ENCODE measurements at places on chromosomes 3 and 15. TPM values are rescaled to one million over a fixed set of nuclear protein-coding genes. Genes with fewer than 3 reads are reported as not detected.

NGLY1 gene
- total RNA-seq: 21.8 TPM

C2CD4B gene
- 5.9 TPM for total RNA-seq

FAM43A gene
- 12.5 TPM for total RNA-seq

PLA1A gene
- total RNA-seq: 6.7 TPM

CYP8B1 gene
- not detected for total RNA-seq

LDHAL6B gene
- not detected for total RNA-seq

TMCO5A gene
- not detected for total RNA-seq

RBPMS2 gene
- total RNA-seq: 85.0 TPM

CHDH gene
- total RNA-seq: 2.2 TPM

ATP13A4 gene
- not detected for total RNA-seq

GMNC gene
- 0.15 TPM for total RNA-seq

P3H2 gene
- total RNA-seq: 5.4 TPM

- H3K4me3 ChIP-seq: no peak overlapping the region
- H3K36me3 ChIP-seq: no peaks in the 10 kb centered on the region
- H3K27ac ChIP-seq: no peak overlapping the region
- H3K4me1 ChIP-seq: no peaks in the 10 kb centered on the region
- DNase-seq: peak; percentile 21
These were observed 45.8 kb upstream of the FOXP1 start for GRCh38 chr3:71629289-71629688.

GRCh38 chr3:35215525-35216500, 423.5 kb upstream of the ARPP21 start:
- DNase-seq: no peak
- no peaks in the 10 kb centered on the region for H3K4me1 ChIP-seq
- H3K4me3 ChIP-seq: no peak overlapping the region
- H3K27me3 ChIP-seq: no peaks in the 10 kb centered on the region
- H3K27ac ChIP-seq: no peak overlapping the region
- no peaks in the 10 kb centered on the region for H3K36me3 ChIP-seq

GRCh38 chr3:194592798-194593752, 40.1 kb downstream of the TMEM44 start:
- H3K4me3 ChIP-seq: no peak overlapping the region
- peaks cover 17% of the 10 kb centered on the region for H3K4me1 ChIP-seq
- H3K27me3 ChIP-seq: no peaks in the 10 kb centered on the region

- H3K36me3 ChIP-seq: no peaks in the 10 kb centered on the region
- no peak overlapping the region for H3K4me3 ChIP-seq
- H3K4me1 ChIP-seq: no peaks in the 10 kb centered on the region
- H3K27ac ChIP-seq: no peak overlapping the region
These were observed 913.9 kb upstream of the NR2F2 start for GRCh38 chr15:95416576-95416975.

DNA sequence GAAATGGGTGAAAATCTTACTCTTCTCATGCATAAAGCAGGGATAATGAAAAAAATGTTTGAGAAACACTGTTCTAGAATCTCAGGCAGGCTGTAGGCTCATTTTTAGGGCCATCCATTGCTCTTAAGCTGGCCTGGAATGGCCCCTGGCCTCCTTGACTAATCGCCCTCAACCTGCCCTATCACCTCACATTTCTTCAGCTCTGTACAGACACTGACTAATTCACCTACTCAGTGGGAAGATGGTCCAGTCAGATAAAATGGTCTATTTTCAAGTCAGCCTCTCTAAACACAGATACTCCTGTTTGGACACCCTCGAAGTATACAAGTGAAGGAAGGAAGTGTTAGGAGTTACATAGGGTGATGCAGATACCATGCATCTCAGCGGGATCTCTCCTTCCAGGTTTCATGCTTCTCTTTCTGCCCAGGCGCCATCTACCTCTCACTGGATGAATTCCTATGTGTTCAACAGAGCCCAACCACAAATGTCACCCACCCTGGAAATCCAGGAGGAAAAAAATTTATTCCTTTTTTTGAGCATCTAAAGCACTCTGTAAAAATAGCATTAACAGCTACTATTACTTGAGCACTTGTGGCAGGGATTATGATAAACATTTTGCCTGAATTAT, 12.1 kb downstream of the FMN1 start:
- no peak overlapping the region for H3K4me3 ChIP-seq
- no peaks in the 10 kb centered on the region for H3K36me3 ChIP-seq
- no peak overlapping the region for H3K27ac ChIP-seq
- no peak for DNase-seq
- H3K27me3 ChIP-seq: no peaks in the 10 kb centered on the region
- H3K4me1 ChIP-seq: no peaks in the 10 kb centered on the region

DNA sequence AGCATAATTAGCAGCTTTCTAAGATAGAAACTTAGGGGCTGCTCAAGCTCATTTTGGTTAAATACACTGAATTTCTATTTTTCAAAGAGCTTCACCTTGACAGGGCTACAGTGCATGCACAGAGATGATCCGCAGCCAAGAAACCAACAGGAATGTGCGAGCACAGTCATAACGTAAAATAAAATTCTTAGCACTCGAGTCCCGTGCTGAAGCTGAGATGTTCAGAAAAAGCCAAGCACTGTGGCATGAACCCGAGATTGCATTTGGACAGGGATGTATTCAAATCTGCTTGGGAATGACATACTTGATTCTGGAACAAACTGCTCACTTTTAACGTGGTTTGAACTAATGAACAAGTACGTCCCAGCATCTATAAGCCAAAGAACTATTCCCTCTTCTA, 340.3 kb downstream of the FOXP1 start:
- H3K27me3 ChIP-seq: no peaks in the 10 kb centered on the region
- no peak for DNase-seq
- peak overlapping the region; percentile 86 for H3K27ac ChIP-seq
- H3K4me3 ChIP-seq: no peak overlapping the region
- no peaks in the 10 kb centered on the region for H3K36me3 ChIP-seq

- H3K4me3 ChIP-seq: no peak overlapping the region
- H3K27me3 ChIP-seq: no peaks in the 10 kb centered on the region
- H3K4me1 ChIP-seq: no peaks in the 10 kb centered on the region
- no peaks in the 10 kb centered on the region for H3K36me3 ChIP-seq
- H3K27ac ChIP-seq: peak overlapping the region; percentile 86
- no peak for DNase-seq
These were observed 28.8 kb downstream of the LYSMD4 start for GRCh38 chr15:99704444-99704838.

DNA sequence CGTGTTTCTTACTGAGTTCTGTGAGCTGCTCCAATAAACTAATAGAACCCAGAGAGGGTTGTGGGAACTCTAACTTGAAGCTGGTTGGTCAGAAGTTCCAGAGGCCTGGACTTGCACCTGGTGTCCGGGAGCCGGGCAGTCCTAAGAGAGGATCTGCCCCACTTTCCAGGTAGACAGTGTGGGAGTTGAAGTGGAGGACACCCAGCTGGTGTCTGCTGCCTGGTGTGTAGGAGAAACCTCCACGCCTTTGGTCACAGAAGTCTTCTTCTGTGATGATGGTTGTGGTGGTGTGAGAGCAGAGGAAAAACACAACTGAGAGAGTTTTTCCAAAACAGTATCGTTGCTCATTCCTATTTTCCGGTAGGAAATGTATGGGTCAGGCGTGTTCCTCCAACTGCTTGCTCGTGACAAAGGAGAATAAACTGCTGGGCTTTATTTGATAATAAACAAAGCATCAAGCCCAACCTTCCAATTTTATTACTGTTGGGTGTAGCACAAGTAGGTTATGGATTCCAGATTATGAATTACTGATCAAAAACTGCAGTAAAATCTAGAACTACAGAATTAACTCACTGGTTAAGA, 137.0 kb downstream of the KLF13 start:
- no peaks in the 10 kb centered on the region for H3K27me3 ChIP-seq
- DNase-seq: peak; percentile 30
- H3K4me3 ChIP-seq: no peak overlapping the region
- no peak overlapping the region for H3K27ac ChIP-seq

GRCh38 chr15:101019366-101019896, 100.3 kb downstream of the LRRK1 start:
- H3K27ac ChIP-seq: no peak overlapping the region
- no peaks in the 10 kb centered on the region for H3K36me3 ChIP-seq
- no peak overlapping the region for H3K4me3 ChIP-seq
- DNase-seq: peak; percentile 32

GRCh38 chr15:65805019-65805745, 13.1 kb upstream of the DENND4A start:
- H3K4me1 ChIP-seq: no peaks in the 10 kb centered on the region
- no peaks in the 10 kb centered on the region for H3K27me3 ChIP-seq
- H3K36me3 ChIP-seq: no peaks in the 10 kb centered on the region
- no peak for DNase-seq
- H3K27ac ChIP-seq: peak overlapping the region; percentile 29

GRCh38 chr15:69979262-69979661, 118.5 kb downstream of the TLE3 start:
- no peak overlapping the region for H3K4me3 ChIP-seq
- no peak overlapping the region for H3K27ac ChIP-seq
- no peaks in the 10 kb centered on the region for H3K4me1 ChIP-seq
- no peak for DNase-seq

DNA sequence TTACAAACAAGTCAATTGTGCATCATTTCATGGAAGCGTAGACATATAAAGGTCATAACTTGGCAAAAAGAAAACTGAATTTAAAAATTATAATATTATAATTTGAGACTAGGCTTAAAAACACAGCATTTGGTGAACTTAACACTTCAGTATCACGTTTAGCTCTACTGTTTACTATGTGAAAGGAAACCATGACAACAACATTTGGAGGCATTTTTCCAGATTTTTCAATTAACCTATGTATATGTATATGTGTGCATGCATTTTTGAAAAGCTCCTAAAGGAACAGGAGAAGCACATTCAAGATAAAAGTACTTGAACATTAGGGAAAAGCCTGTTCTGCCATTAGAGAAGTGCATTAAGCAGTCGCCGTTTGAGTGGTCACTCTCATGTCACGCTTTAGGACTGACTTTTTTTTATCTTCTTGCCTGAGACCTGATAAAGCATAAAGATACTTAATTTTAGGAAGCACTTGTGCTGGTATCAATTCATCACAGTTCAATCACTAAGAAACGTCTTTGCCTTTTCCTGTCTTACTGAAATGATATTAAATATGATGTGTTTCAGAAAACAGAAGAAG, 156.0 kb downstream of the NAALADL2 start:
- no peaks in the 10 kb centered on the region for H3K36me3 ChIP-seq
- no peak overlapping the region for H3K4me3 ChIP-seq
- no peak overlapping the region for H3K27ac ChIP-seq
- H3K4me1 ChIP-seq: no peaks in the 10 kb centered on the region

GRCh38 chr3:128341659-128342395, 124.9 kb downstream of the DNAJB8 start:
- DNase-seq: no peak
- no peaks in the 10 kb centered on the region for H3K27me3 ChIP-seq
- no peaks in the 10 kb centered on the region for H3K4me1 ChIP-seq
- H3K4me3 ChIP-seq: no peak overlapping the region

DNA sequence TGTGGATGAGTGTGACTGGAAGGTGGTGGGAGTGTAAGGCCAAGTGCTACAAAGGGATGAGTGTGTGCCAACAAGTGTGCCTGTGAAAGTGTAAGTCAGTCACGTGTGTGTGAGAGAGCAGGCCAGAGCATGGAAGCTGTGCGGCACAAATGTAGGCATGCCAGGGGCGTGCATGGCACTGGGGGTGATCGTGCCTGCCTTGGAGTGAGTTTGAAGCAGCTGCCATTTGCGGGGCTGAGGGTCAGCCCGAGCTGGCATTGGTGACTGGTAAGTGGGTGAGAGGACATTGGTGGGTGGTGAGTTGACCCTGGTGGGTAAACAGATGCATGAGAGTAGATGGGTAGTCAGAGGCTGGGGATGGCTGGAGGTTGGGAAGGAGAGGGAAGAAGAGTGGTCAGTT, 24.5 kb downstream of the CD276 start:
- H3K27me3 ChIP-seq: no peaks in the 10 kb centered on the region
- H3K27ac ChIP-seq: no peak overlapping the region
- H3K36me3 ChIP-seq: peaks cover 55% of the 10 kb centered on the region

- H3K4me1 ChIP-seq: no peaks in the 10 kb centered on the region
- no peaks in the 10 kb centered on the region for H3K27me3 ChIP-seq
These were observed 83.4 kb downstream of the TLE3 start for GRCh38 chr15:70014331-70014730.

DNA sequence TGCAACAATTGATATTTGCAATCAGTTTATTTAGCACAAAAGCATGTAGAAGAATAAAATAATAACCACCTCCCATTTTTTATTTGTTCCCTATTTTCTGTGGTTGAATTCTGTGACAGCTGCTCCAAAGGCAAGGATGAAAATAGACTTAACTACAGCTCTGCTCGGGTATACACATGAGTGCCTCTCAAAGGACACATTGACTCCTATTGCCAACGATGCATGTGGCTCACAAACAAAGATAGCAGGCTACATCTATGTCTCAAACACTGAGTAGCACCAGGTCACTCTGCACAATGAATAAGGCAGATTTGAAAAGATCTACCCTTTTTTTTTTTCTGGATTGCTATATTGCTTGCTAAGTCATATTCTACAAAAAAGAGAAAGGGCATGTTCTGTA, 612.9 kb downstream of the ROBO1 start:
- H3K4me3 ChIP-seq: no peak overlapping the region
- no peak overlapping the region for H3K27ac ChIP-seq
- H3K36me3 ChIP-seq: no peaks in the 10 kb centered on the region
- DNase-seq: no peak

DNA sequence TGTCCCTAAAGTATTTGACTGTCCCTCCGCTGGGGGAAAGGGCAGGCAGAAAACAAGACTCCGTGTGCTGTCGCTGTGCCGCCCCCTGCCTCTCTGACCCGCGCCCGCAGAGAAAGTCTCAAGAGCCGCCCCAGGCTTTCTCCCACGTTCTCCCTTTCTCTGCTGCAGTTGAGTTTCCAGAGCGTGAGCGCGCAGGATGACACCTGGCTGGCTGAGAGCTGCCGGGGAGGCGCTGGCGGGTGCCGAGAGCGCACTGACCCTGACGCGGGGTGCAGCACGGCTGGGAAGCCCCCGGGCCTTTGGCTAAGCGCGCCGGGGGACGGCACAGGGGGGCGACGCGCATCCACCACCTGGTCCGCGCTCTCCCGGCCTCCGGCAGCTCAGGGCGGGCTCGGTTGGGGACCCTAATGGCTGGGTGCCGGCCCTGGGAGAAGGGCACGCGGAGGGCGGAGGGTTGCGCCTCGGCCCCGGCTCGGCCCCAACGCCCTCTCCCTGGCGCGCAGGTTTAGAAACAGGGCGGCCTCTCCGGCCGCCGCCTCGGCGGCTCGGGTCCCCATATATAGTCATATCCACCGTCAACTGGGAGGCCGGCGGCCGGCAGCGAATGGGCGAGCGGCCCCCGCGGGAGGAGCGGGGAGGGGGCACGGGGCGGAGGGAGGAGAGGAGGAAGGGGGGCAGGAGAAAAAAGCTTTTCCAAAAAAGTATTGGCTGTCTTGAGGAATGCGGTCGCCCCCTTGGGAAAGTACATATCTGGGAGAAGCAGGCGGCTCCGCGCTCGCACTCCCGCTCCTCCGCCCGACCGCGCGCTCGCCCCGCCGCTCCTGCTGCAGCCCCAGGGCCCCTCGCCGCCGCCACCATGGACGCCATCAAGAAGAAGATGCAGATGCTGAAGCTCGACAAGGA, at the start of gene TPM1:
Gene TPM1, plus strand, starts transcription at position 774 of the 903 bp plus-strand sequence. Its CDS starts 83 bp downstream, at position 857.
- H3K4me3 ChIP-seq: peak within 1 kb of the TSS; percentile 63
- peaks cover 42% of the 10 kb centered on the region for H3K36me3 ChIP-seq
- H3K27ac ChIP-seq: peak within 1 kb of the TSS; percentile 97
